ENCODE measurements at places on chromosomes 4 and X.

DNA sequence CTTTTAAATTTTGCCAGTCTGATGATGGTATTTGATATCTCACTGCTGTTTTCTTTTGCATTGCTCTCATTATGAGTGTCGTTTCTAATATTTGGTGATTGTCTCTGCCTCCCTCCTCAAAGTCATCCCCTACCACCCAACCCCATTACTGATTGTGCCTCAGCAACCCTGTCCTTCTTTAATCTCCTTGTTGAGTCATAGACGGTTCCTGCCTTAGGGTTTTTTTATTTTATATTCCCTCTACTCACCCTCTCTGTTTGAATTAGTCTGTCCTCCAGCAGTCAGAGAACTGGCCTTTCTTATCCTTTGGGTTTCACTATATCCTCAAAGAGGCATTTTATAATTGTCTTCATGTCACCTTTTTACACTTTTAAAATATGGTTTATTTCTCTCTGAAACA lies 409.3 kb upstream of the CPEB2 start:
- no peak for DNase-seq

GRCh38 chr4:68346461-68346860 lies 3.4 kb downstream of the YTHDC1 start:
- DNase-seq: no peak

DNA sequence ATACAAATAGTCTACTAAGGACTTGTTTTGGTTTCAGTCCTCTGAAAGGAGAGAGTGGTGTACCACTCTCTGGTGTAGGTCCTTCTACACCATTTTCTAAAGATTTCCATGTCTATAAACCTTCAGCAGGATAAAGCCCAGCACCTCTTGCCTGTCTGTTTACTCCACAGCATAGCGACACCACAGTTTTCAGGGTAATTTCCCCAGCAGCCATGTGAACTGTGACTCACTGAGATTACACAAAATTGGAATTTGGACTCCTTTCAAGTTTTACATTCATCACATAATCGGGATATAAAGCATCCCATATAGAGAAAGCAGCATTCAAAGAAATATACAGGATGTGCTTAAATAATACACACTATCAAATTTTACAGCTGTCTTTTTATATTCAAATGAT lies 229.6 kb downstream of the PRDM5 start:
- no peak for DNase-seq

- DNase-seq: no peak
Measured at GRCh38 chr4:80182237-80182866, 15.0 kb upstream of the PRDM8 start.

DNA sequence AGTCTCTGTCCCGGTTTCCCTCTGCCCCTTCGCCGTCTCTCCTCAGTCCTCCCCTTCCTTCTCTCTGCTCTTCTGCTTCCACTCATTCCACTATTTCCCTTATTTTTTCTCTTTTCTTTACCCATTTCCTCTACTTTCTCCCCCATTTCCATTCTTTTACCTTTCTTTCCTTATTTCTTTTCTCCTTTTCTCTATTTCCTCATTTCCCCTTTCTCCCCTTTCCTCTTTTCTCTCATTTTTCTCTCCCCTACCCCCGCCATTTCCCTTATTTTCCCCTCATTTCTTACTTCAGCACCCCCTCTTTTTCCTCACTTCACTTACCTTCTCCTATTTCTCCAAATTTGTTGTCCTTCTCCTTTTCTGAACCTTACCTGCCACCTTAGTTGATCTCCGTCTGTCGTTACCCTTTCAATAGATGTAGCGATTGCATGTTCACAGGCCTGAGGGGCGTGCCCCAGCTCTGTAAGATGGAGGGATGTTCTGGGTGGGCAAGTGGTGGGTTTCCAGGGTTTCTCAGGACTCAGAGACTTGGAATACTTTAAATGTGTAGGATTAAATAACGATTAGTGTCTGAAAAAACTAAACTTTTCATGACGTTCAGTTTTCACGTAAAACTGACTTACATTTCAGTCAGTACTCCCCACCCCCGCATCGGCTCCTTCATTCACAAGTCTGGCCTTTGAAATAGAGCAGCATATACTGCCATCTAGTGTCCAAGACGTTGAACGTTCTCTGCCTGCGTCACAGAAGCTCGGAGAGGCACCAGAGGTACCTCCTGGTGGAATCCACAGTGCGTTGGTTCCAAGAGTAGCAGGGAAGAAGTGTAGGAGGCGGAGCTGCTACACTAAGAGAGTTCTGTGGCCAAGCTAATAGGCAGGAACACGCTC lies 641 bp upstream of the NCBP2L start:
- peak; percentile 41 for DNase-seq

Measured in HuH-7.5 (cell line).